Smooth muscle cell of the brain vasculature (primary cell): ENCODE measurements at places on chromosomes 2 and 18.

DNA sequence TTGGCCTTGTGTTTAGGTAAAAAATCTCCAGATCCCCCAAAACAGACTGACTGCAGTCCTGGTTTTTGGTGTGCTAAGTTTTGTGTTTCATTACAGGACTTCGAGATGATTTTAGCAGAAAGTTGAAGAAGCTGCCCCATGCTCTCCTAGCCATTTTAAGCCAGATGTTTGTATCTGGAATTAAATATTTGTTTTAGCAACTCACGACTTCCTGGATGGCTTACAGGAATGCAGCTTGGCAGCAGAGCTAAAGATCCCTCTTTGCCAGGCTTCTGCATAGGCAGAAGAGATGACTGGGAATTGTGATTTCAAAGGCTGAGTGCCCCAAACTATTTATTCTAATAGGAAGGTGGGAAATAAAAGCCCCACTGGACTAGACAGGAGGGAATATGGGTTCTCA, 31.1 kb downstream of the ONECUT2 start:
- no peak for DNase-seq

GRCh38 chr18:23591011-23591410, 4.7 kb upstream of the NPC1 start:
- no peak for DNase-seq

DNA sequence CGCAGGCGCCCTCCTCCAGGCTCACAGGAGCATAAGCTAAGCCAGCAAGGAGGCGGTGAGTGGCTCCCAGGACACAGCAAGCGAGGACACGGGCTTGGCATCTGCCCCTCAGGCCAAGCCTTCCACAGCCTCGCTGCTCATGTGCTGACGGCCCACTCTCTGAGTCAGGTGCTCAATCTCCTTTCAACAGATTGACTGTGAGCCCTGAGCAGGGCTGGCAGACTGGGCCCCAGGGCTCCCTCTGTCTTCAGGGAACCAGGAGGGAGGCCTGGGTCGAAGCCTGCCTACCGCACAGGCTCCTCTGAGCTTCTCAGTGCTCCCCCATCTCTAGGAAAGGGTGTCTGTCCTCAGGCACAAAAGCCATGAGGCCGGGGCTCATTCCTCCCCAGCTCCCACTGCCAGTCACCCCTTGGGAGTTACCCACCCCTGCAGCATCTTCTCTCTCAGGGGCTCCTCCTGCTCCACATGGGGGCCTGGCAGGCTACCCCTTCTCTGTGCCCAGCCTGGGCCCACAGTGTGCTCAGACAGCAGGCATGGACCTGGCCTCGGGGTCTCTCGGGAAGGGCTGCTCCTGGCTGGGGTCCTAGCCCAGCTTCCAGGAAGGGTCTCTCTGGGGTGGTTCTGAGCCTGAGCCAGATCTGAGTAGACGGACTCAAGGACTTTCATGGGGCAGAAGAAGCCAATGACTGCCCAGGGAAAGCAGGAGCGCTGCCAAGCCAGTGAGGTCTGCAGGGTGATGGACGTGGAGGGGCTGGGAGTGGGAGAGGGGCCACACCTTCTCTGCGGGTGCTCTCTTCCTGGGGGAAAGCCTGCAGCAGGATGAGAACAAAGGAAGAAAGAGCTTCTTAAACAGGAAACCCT, 138.0 kb upstream of the GPC1 start:
- DNase-seq = no peak

DNA sequence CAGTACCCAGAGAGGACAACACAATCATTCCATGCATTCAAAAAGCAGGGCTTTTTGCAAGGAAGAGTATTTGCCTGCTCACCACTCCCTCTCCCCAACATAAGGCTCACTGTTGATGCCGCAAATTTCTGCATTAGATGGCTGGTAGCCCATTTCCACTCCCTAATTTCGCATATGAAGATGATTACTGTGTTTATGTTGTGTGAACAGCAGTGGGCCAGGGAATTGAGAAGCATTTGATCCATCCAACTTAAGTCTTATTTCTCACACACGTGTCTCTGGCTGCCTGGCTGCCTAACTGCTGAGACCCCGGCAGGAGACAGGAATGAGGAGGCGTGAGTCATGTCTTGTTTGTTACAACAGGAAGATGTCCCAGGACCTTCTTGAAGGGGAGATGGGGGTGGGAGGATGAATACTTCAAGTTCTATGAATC, 294.1 kb downstream of the ALK start:
- peak; percentile 96 for DNase-seq

GRCh38 chr18:80022613-80023012, 11.6 kb upstream of the RBFA start:
- no peak for DNase-seq

DNA sequence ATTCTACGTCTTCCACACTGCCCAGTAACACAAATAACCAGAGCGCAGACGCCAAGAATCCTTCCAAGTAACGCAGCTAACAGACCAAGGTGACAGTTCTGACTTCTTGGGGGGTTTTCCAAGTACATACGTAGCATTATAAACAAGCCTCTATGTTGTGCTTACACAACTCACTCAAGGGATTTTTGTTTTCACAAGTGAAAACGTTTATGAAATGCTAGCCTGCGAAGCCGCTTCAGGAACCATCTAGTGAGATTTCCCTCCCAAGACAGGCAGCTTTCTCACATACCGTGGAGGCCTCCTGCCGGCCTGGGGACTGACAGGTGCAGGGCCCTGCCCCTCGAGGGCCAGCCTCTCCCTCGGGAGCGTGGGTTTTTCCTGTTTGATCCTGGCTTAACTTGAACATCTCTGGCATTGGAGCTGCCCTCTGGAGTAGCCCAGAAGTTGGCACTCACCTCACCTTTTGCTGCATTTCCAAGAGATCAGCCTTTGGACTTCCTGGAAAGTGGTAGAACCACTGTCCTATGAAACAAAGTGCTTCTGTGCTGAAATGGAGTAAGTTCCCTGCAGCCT, 151.1 kb downstream of the MBP start:
- peak; percentile 9 for DNase-seq

DNA sequence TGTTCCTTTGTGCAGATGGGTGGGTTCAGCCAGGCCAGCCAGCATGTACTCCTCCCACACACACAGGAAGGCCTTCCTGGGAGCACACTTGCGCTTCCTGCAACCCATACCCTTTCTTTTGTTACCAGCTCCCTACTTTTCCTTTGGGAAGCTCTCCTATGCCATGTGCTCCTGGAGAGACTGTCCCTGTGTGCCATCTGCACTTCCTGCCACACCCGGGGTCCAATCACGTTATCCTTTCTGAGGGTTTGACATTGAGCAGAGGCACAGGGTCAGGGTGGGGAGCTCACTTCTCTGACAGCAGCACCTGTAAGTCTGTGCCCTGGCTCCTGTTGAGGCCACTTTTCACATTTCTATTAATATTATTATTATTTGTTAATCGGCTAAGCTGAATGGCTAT, 62.9 kb downstream of the COPS8 start:
- DNase-seq = no peak

- no peak for DNase-seq
Measured at GRCh38 chr2:12315224-12315623, 401.5 kb upstream of the TRIB2 start.

- no peak for DNase-seq
Measured at GRCh38 chr2:153074207-153074606, 355.8 kb downstream of the ARL6IP6 start.

DNA sequence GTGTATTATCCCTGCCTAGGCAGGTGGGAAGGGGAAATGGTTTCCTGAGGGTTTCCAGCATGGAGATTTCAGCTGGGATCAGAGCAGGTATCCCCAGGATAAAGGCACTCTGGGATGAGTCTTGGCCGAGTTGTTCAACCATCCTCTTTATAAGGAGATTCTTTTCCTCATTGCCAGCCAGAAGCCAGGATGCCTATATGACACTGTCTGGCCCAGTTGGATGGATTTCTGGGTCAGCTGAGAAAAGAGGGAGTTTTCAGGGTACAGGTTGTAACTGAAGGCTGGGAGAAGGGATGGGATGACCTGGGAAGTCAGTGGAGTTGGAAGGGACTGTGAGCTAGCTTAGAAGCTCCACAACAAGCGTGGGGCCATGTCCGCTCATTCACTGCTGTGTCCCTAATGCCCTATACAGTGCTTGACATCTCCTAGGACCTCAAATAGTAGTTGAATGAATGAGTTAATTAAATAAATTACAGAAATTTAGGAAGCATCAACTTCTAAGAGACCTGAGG, 8.3 kb downstream of the RHOB start:
- DNase-seq = no peak

DNA sequence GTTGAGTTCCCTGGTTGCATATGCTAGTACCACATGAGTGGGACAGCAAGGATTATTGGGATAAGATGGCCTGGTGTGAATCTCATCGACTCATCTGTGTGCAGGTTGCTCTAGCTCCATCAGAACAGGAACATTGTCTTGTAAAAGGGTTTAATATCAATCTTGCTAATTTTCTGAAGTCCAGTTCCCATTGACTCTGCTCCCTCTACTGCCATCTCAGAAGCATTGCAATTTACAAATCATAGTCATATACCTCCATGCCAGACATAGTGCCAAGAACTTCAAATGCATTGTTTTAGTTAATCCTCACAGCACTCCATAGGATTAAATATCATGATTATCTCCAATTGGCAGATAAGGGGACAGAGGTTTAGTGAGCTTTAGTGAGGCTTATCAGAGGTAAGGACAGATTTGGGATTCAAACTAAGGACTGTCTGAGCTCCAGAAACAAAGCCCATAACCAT, 4.8 kb upstream of the STAT4 start:
- no peak for DNase-seq

- DNase-seq = no peak
Measured at GRCh38 chr2:190343089-190343535, 277 bp upstream of the INPP1 start.

- no peak for DNase-seq
Measured at GRCh38 chr2:240432820-240433801, 2.4 kb upstream of the GPC1 start.

- no peak for DNase-seq
Measured at GRCh38 chr2:227614246-227614645, 394 bp downstream of the SCYGR3 start.

DNA sequence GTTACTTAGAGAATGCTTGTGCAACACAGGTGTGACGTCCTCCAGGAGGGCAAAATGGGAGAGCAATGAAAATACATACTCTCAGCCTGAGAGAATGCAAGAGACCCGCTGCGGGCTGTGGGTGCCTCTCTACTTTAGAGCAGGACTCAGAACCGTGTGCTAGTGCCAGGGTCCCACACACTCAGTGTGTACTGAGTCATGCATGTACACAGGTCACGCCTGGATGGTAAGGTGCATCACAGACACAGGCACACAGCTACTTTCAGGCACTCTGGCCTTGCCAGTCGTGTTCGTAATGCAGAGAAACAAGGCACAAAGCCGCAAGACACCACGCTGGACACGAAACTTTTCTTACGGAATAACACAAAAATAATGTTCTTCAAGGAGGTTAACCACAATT, 125.3 kb downstream of the ZNF516 start:
- no peak for DNase-seq

- DNase-seq = no peak
Measured at GRCh38 chr18:2905854-2906703, 59.3 kb downstream of the EMILIN2 start.

- no peak for DNase-seq
Measured at GRCh38 chr18:40751186-40751585, 1203.8 kb upstream of the PIK3C3 start.

GRCh38 chr2:61948661-61949457, 43.4 kb downstream of the COMMD1 start:
- no peak for DNase-seq

DNA sequence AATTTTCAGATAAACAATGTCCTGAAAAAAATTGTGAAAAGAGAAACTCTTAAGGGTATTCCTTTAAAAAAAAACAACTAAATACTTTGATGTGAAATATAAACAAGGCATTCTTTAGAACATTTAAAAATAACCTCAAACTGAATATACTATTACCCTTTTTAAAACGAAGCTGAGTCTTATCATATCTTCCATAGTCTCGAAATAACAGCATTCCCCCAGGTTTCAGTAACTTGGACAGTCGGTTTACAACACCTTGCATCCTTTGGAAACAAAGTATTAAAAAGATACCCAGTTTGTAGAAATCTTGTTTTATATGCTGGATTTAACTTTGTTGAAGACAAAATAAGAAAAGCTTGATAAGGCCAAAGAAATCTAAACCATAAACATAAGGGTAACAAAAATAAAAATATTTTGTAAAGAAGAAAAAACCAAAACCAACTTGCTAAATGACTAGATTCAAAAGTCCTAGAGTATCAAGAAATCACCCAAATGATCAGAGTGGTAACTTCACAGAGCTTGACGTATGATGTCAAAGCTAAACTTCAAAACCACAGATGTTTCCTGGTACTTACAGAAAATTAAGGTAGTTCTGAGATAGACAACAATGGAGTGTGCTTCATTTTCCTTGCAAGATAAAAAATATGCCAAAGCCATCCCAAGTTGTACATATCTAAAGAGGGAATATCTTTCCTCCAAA, 107.8 kb downstream of the METTL8 start:
- DNase-seq = no peak

GRCh38 chr2:20231598-20232026, 6.7 kb upstream of the SDC1 start:
- no peak for DNase-seq

GRCh38 chr2:164785457-164785856, 56.2 kb downstream of the COBLL1 start:
- DNase-seq = no peak

GRCh38 chr2:10776231-10776977, 36.2 kb downstream of the PDIA6 start:
- DNase-seq = no peak

GRCh38 chr2:152456262-152456661, 121.3 kb downstream of the FMNL2 start:
- no peak for DNase-seq

GRCh38 chr2:8533923-8534322, 147.9 kb upstream of the ID2 start:
- DNase-seq = no peak

DNA sequence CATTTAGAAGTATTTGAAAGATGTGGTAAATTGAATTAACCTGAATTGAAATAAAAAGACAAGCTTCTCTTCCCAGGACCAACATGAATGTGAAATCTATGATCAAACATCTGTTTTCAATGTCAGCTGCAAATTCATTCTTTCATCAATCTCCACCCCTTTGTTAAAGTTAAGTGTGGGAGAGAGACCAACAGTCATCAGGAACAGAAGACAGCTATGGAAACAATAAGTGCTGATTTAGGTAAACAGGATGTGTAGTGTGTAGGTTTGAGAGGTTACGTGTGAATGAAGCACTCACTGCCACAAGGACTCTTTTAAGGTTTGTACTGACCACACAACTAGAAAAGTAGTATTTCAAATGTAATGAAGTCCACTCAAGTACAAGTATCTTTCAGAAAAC, 1659.8 kb upstream of the CELF4 start:
- DNase-seq = no peak

GRCh38 chr2:99981840-99982239, 160.6 kb downstream of the AFF3 start:
- no peak for DNase-seq
